ENCODE measurements at places on chromosomes 16 and 17. TPM values are rescaled to one million over a fixed set of nuclear protein-coding genes. Genes with fewer than 3 reads are reported as not detected.

CD300C gene
- total RNA-seq, result 0.06 TPM

GRCh38 chr16:17053536-17054160 lies 417.1 kb downstream of the XYLT1 start:
- no peak for DNase-seq

DNA sequence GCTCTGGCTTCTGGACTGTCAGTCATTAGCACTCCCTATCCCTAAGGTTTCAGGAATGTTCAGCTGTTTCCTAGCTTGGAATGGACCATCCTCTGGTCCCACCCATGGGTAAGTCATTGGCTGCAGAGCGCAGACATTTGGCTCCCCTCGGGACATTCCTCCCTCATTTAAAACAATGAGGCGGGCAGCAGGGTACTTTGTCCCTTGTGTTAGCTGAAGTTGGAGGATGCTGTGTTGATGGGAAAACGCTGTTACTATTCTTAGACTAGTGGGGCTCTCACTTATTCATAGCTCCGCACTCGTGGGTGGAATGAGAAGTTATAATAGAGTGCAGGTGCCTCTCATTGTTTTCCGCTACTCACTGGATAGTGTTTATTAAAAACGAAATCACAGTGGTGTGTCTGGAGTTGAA lies 673.8 kb downstream of the WWOX start:
- DNase-seq, result no peak

GRCh38 chr17:18896146-18896545 lies 38.2 kb downstream of the PRPSAP2 start:
- DNase-seq, result no peak

DNA sequence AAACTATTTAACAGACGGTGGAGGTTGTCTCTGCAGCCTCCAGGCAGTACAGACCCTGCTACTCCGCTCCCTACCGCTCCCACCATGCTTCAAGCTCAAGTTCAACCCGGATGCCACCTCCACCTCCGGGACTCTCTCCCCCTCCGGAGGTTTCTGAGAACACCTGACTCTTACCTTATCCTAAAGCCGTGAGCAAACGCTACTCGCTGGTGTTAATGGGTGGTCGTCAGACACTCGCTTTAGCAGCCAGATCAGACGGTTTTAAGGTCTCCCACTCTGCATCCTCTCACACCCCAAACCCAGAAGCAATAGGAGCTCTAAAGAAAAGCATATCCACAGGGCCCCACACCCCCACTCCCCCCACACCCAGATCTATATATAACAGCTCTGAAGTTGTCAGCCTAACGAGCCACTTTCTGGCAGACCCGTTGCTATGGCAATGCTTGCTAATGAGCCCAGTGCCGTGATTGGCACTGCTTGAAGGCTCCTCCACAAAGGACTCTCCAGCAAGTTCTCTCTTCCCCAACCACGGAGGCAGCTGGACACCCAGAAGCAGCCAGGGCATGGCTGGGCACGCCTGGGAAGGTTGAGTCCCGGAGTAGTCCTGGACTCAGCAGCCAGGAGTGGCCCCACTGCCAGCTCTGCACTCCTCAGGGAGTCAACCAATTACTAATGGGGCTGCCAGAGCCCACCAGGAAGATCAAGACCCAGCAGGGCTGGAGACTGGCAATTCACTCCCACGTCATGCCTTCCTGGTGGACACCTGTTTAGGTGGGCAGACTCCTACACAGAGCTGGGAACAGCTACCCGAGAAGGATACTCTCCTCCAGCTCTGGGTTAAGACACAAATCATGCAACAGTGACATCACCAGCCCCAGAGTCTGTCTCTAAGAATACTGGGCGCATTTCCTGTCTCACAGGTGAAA lies 121.2 kb upstream of the RCVRN start:
- no peak for DNase-seq

PRSS22 gene
- total RNA-seq, result 9.5 TPM

ZNF287 gene
- total RNA-seq, result 3.3 TPM

DNA sequence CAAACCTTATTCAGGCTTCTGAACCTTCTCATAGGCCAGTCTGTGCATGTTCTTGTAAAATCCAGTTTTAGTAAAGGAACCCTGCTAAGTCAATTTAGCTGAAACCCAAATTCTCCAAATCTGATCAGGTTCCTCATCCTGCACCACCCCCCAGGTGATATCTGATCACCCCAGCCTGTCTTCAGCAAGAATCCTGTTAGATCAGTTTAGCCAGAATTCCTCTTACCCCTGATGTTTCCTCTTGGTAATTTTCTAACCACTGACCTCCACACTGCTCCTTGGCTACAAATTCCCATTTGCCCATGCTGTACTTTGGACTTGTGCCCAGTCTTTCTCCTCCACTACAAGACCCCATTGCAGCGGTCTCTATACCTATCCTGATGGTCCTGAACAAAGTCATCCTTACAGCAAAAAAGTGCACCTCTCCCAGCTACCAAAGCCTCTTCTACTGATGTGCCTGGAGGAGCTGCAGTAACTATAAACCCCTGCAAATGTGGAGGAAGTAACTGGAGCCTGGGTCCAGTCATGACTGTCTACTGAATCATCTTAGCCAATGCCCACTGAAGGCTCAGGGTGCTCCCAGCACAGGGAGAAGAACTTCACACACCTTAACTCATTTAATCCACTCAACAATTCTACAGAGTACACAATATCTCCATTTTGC lies 23.8 kb downstream of the TEX14 start:
- DNase-seq, result no peak

DNA sequence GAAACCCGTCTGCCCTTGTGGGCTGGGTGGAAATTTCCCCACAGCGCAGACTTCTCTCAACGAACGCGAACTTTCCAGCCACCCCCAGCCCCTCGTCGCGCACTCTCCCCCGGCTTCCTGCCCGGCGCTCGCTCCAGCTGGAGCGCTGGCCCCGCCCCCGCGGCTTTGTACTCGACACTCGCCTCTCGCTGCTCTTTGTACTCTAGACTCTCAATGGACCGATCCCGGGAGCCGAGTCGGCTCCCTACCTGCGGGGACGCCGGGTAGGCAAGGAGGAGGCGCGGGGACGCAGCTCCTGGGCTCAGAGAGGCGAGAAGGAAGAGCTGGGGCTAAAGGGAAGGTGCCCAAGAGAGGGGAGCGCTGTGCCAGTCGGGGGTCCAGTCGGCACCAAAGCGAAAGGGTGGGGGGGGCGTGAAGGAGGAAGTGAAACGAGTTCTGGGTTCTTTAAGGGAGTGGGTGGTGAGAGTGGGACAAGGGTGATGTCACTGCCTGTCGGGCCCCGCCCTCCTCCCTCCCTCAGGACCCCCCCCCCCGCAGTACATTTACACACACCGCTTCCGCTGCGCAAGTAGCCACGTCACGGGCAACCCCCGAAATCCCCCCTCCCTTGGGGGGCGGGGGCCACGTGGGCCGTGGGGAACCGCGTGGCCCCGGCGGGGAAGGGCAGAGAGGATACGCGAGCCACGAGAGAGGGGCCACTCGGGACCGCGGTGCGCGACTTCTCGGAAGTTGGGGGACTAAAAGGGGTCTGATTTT lies 9.7 kb downstream of the KDM6B start:
- no peak for DNase-seq

- DNase-seq, result no peak
Measured at GRCh38 chr17:41718287-41718645, 6.1 kb downstream of the GAST start.

- no peak for DNase-seq
Measured at GRCh38 chr17:30547778-30548573, 70.8 kb downstream of the GOSR1 start.

DNA sequence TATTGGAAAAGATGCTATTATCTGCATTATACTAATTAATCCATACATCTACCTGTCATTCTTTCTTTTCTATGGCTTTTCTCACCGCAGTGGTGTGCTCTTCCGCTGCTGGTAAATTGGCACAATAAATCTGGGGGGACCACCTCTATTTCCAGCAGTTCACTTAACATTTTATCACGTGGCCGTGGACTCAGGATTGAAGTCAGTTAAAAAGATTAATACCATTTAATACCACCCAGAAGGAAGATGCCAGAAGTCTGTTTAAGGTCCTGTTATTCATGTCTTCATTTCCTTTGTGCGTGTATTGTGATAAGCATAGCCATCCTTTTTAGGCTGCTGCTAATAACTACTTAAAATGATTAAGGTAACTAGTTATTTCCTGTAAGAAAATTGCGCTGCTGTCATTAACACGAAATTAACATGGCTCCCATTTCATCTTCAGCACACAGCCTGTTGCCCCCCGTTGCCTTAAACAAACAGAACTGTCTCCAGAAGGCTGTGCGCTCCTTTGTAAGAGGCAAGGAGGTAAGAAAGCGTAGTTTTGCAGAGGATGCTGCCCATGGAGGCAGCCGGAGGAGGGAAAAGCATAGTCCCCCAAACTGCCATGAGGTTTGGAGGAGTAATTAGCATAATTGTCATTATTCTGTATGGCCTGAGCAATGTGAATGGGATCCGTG lies 414.4 kb downstream of the UTP18 start:
- no peak for DNase-seq

SLC16A11 gene
- total RNA-seq, result not detected

GRCh38 chr17:64460955-64461354 lies 12.0 kb downstream of the MILR1 start:
- no peak for DNase-seq

- peak; percentile 82 for DNase-seq
Measured at GRCh38 chr17:30344283-30345088, 10.6 kb upstream of the TMIGD1 start.

DNA sequence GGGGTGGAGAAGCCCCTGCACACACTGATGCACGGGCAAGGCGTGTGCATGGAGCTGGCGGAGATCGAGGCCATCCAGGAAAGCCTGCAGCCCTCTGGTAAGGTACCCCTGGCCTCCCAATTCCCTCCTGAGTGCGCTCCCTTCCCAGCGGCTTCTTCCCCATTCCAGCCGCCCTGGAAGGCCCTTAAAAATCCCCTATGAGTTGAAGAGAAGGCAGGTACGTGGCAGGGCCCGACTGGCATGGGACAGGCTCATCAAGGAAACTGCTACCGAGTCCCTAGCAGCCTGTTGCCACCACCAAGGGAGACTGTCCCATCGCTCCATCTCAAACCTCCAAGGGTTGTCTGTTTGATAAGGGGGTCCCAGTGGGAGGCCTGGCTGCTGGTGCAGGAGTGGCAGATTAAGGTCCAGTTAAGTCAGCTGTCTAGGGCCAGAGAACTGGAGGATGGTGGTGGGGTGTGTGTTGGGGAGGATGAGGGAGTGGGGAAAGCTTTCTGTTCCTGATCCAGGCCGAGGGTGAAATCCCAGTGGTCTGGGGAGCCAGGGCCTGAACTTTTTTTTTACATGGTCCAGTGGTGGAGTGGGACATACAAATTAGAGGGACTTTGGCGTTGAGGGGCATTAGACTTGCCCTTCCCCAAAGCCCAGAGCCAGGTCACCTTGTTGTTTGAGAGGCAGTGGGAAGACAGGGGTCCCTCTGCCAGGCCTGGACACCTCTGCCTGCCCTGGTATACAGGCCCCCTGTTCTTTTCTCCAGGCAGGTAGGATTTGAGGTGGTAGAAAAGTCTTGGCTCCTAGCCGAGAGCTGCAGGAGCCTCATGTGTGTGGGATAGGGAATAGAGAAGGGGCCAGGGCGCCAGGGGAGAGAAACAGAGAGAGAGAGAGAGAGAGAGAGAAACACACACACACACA lies 994 bp downstream of the IGFBP4 start:
- DNase-seq, result no peak

GRCh38 chr17:55722742-55723487 lies at the start of gene TMEM100:
Gene TMEM100 (minus strand): TSS chr17:55722864. CDS start chr17:55721070, 1,794 bp downstream.
- no peak for DNase-seq

- DNase-seq, result no peak
Measured at GRCh38 chr16:81371106-81371505, 56.3 kb downstream of the GAN start.

KRT39 gene
- not detected for total RNA-seq

SLC5A10 gene
- total RNA-seq, result not detected

HSD3B7 gene
- 22.9 TPM for total RNA-seq

SLC35G6 gene
- not detected for total RNA-seq

CACNG5 gene
- total RNA-seq, result not detected

- peak; percentile 92 for DNase-seq
Measured at GRCh38 chr17:41061964-41062363, 2.0 kb upstream of the KRTAP2-3 start.

- no peak for DNase-seq
Measured at GRCh38 chr17:61130330-61130729, 269.3 kb upstream of the TBX2 start.

FAM20A gene
- not detected for total RNA-seq

ADAT1 gene
- 71.4 TPM for total RNA-seq

DNA sequence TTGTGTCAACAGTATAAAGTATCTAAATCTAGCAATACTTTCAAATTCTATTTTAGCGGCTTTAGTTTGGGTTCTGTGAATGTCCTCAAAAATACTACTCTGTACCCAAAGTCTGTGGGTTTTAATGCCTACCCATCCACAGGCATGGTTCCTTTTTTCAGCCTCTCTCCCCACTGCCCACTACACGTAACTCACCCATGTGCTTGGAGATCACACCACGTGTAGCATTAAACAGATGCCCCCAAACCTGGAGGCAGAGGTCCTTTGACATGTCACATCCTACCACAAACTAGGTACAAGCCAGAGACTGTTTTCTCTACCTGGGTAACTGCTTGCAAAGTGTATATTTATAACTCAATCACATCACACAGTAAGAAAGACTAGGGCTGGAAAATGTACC lies 5.4 kb downstream of the DYNC1LI2 start:
- no peak for DNase-seq

RNF151 gene
- not detected for total RNA-seq

- no peak for DNase-seq
Measured at GRCh38 chr17:80942423-80943345, 49.0 kb upstream of the CHMP6 start.

GRCh38 chr17:41258406-41258805 lies 3.2 kb downstream of the KRTAP9-9 start:
- no peak for DNase-seq

DNA sequence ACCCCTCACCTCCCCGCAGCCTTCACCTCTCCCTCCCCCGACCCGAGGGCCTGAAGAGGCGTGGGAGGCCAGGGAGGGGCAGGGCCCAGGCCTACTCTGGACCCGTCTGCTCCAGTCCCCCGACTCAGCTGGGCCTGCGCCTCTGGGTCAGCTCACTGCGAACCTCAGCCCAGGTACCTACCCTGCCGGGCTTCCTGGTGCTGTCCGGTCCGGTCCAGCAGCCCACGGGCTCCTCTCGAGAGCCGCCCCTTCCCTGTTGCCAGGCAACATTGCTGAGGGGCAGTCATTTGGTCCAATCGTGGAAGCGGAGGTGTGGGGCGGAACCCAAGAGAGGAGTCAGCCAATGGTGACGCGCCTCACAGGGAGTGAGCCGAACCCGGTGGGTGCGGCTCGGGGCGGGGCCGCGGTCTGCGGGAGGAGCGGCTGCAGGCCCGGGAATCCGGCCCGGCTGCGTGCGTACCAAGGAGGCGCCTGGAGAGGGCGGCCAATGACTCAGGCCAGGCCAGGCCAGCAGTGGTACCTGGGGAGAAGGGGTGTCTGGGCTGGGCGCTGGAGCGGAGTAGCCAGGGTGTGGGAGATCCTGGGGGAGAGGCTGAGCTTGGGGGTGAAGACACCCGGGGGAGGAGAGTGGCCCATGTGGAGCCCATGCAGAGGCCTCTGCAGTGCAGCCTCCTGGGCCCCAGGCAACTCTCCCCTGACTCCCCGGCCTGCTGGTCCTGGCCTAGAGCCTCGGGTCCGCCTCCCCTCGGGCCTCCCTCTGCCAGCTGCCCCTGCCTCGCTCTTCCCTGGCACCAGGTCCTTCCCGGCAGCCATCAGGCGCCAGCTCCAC lies at the start of gene MEAK7:
Gene MEAK7, minus strand, starts transcription at position 240 of the 829 bp plus-strand sequence. CDS start 6,573 bp downstream, outside the sequence.
- DNase-seq, result peak; percentile 67

Measured in epithelial cell of proximal tubule (primary cell).